ENCODE measurements at places on chromosomes 1 and 21.

DNA sequence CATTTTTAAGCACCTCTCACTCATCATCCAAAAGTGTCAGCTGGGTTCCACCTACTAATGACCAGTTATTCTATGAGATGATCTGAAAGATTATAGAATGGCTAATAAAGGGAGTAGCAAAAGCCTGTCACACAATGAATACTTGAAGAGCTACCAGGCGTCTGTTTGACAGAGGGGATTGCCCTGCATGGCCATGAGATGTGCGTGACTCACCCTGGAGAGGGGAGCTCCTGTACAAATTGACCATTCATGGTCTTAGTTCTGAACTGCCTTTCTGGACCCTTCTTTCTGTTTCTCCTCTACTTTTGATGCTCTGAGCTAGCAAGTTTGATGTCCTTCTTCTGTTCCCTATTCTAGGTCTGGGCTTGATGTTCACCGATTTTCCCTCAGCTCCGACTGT, 85.2 kb upstream of the ABCD3 start:
- no peak for DNase-seq

DNA sequence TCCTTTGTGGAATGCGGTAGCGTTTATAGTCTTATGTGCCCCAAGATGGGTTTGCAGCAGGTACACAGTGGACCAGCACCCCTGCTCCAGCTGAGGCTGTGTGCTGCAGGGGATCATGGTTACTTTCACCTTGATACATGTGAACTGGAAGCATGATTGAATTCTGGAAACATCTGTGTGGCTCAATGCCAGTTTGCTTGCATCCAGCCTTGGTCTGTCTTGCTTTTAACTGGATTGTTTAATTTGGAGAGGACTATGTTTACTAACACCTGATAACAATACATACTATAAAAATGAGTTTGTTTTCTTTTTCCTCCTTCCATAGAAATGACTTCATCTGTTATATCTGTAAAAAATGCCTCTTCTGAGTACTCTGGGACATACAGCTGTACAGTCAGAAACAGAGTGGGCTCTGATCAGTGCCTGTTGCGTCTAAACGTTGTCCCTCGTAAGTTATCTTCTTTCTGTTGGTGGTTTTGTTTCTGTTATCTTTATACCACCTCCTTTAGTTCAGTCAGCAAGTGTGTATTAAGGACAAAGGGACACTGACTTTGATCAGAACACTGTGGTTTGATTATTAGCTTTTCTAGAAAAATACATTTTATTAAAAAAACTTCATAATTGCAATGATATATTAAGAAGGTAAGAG, 47.7 kb downstream of the CXADR start:
- DNase-seq, result no peak

DNA sequence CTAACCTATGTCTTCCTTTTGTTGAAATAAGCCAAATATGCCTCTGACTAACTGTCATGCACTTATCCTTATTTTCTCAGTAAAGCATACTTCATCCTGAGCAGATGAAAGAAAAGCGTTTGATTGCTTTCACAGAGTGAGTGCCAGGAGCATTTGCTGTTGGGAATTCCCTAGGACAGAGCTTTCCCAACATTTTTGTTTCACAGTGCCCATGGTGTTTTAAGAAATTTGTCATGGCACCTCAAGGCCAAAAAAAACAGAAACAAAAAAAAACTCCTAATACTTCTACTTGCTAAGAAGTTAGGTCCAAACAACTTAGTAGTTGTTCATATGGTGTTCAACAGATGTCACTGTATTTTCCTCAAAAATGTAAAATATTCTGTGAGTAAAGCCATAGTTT, 120.8 kb upstream of the BMP8A start:
- no peak for DNase-seq

DNA sequence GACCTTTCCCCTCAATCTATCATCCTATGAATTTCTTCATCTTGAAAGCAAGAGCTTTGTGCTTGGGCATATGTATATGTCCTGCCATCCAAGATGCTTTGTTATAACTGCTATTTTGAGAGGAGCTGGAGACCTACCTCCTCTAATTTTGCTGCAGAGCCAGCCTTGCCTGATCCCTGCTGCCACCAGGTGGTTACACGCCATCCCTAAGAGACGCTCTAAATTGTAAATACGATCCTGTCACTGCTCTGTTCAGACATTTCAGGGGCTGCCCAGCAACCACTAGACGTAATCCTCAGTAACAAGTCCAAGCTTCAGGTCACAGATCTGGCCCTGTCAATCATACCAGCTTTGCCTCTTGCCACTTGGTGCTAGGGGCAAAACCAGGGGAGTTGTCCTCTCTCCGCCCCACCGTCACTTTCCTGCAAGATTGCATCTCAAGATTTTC, 32.9 kb downstream of the GPA33 start:
- peak; percentile 25 for DNase-seq

- DNase-seq, result no peak
These were observed 59.1 kb upstream of the GJA8 start for GRCh38 chr1:147843486-147843885.

DNA sequence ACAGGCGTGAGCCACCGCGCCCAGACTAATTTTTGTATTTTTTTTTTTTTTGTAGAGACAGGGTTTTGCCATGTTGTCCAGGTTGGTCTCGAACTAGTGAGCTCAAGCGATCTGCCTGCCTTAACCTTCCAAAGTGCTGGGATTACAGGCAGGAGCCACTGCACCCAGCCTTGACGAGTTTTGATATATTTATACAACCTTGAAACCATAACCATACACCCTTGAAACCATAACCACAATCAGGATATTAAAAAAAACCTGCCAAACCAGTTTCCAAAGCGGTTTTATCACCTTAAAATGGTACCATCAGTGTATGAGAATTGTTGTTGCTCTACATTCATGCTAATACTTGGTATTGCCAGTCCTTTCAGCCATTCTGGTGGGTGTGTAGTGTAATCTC, 3.7 kb upstream of the PHACTR4 start:
- no peak for DNase-seq

DNA sequence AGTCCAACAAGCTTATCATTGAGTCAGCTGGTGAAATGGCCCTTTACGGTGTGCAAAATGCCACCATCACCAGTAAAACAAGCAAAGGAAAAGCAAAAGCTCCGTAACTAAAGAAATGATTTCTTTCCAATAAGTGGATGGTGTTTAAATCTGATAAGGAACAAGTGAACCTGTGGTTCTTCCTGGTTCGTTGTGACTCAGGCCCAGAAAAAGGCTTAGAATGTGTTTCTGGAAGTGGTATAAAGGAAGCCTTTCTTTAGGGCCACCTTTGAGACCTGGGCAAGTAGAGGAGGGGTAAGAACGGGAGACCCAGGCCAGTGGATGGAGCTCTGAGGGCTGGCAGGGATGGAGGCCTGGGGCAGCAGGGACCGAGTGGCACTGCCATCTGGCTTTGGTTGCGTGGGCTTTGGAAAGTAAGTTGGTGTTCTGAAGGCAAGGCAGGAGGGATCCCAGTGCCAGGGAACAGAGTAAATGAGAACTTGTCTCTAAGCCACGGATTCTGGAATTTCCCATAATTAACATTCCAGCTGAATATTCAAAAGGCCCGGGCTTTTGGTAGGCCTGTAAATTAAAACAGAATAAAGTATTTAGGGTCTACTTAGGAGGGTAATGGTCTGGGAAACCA, 87.9 kb upstream of the LMO4 start:
- DNase-seq, result no peak

DNA sequence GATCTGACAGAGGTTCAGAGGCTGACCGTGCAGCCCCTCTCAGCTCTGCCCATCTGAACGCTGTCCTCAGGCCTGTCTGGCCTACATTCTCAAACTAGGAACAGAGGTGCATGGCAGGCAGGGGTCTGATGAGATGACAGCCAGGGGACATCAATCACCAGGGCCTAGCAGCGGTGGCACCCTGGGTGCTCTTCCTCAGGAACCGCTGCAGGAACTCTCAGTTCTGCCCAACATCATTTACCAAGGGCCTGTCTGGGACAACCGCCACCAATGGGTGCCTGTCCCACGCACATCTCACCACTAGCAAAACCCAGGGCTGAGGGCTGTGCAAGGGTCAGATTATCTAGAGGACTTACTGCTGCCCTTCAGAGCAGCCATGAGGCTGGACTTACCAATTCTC, 245.7 kb downstream of the TOMM20 start:
- DNase-seq, result no peak

GRCh38 chr1:11860587-11860986, 1.8 kb upstream of the NPPB start:
- no peak for DNase-seq

DNA sequence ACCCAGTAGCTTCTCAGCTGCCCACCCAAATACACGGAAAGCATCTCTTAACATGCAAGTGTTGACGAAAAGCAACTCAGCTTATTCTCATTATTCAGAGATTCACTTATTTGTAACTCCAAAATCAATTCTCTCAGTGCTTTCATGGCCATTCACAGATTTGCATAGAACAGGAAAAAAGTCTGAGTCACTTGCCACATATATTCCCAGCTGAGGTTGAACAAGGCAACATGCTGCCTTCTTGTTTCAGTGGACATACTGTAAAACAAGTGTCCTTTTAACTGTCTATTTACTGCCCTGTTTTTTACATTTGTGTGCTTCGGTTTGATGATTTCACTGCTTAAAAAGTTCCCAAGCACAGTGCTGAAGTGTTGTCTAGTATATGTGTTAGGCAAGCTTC, 273.0 kb downstream of the LTN1 start:
- DNase-seq, result no peak

- peak; percentile 53 for DNase-seq
These were observed 118.1 kb upstream of the SGIP1 start for GRCh38 chr1:66415866-66416265.

DNA sequence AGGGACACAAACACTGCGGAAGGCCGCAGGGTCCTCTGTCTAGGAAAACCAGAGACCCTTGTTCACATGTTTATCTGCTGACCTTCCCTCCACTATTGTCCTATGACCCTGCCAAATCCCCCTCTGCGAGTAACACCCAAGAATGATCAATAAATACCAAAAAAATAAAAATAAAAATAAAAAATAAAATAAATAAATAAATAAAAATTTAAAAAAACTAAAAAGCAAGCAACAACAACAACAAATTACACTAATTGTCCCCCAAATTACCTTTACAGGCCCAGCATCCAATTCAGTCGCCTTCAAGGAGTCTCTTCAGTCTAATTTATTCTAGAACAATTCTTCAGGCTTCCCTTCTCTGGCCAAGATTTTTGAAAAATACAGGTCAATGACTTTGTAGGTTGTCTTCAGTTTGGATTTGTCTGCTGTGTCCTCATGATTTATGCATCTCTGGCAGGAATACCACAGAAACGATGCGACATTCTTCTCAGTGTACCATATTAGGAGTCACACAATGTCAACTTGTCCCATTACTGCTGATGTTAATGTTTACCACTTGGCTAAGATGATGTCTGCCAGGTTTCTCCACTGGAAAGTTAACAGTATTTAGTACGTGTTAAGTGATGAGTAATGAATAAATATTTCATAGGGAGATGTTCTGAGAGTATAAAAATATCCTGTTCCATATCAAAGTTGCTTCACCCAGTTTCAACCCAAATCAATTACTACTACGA, 20.3 kb upstream of the BMP8B start:
- DNase-seq, result no peak

- DNase-seq, result no peak
These were observed 10.8 kb downstream of the AHDC1 start for GRCh38 chr1:27592931-27593677.

- no peak for DNase-seq
These were observed 661.3 kb upstream of the USP24 start for GRCh38 chr1:55876276-55877060.

DNA sequence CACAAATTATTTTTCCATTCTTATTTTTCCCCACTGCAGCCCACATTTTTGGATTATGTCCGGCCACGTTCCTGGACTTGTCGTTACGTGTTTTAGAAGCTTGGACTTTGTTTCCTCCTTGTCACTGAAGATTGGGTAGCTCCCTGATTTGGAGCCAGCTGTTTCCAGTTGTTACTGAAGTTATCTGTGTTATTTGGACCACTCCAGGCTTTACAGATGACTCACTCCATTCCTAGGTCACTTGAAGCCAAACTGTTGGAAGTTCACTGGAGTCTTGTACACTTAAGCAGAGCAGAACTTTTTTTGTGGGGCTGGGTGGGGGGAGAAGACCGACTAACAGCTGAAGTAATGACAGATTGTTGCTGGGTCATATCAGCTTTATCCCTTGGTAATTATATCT, 12.2 kb upstream of the AXDND1 start:
- DNase-seq, result no peak

- DNase-seq, result no peak
These were observed 838.6 kb downstream of the LTN1 start for GRCh38 chr21:28154121-28154520.

GRCh38 chr1:172935062-172935592, 115.6 kb downstream of the TNFSF18 start:
- DNase-seq, result no peak

- DNase-seq, result no peak
These were observed 70.2 kb upstream of the BTG3 start for GRCh38 chr21:17682924-17683323.

GRCh38 chr1:201585901-201586300, 47.0 kb downstream of the NAV1 start:
- no peak for DNase-seq

- peak; percentile 90 for DNase-seq
These were observed 50.8 kb downstream of the TOMM20 start for GRCh38 chr1:235077571-235078479.

DNA sequence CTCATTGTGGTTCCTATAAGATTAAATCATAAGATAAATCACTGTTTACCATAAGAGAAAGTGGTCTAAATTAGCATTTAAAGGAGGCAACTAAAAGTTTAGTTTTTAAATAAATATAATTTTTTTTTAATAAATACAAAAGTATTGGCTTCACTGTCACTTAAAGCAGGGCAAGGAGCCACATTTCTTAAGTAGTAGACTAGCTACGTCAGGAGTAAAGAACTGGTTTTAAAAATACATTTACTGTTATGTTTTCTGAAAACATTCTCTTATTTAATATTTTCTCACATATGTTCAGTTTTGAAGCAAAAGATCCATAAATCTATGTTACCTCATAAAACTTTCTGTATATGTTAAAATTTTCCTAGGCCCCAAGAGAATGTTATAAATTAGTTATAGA, 2.2 kb downstream of the ANGPTL1 start:
- DNase-seq, result no peak

GRCh38 chr1:198683449-198683848, 44.6 kb downstream of the PTPRC start:
- no peak for DNase-seq

- DNase-seq, result no peak
These were observed 1.2 kb upstream of the CGN start for GRCh38 chr1:151510020-151510405.

GRCh38 chr21:16837321-16837720, 675.5 kb upstream of the CXADR start:
- no peak for DNase-seq

DNA sequence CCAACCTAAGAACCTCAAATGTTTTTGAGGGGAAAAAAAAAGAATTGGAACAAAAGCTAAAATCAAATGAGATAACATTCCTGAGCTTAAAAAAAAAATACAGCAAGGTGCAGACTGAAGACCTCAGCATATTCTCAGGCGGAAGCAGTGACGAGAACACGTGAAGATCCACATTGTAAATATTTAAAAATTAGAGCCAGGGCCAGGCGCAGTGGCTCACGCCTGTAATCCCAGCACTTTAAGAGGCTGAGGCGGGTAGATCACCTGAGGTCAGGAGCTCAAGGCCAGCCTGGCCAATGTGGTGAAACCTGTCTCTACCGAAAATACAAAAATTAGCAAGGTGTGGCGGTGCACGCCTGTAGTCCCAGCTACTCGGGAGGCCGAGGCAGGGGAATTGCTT, 15.7 kb downstream of the TFB2M start:
- no peak for DNase-seq
